ENCODE measurements at places on chromosomes 4 and X.

GRCh38 chr4:112853662-112854256 is 195.7 kb upstream of the ANK2 start:
- DNase-seq, result no peak

DNA sequence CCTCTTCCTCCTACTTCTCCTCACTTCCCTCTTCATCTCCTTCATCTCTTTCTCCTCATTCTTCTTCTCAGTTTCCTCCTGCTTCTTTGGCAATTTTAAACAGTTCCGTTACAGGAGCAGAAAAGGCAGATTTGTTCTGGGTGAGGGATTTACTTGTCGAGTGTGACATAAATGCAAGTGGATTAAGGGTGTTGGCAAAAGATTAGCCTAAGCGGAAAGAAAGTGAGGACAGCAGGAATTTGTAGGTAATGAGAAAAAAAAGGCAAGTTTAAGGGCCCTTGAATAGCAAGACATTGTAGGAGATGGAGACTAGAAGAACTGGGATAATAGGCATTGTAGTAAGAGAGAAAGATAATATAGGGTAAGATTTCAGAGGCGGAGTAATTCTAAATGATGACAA is 841.6 kb downstream of the RAPGEF2 start:
- no peak for DNase-seq

DNA sequence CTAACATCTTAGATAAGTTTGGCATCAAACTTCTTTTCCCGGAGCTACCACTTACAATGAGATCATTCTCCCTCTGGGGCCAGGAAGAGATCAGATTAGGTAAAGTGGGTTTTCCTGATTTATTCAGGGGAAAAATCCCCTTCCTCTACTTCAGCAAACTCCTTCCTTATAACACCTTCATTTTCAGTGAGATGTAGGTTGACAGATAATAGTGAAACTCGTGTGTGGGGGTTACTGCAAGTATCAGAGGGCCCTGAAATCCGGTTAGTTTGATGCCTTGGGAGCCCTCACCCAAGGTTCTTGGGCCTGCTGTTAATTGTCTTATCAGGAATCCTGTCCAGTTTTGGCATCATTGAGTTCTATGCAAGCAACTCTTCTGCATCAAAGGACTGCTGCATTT is 10.8 kb downstream of the FTHL17 start:
- DNase-seq, result no peak

DNA sequence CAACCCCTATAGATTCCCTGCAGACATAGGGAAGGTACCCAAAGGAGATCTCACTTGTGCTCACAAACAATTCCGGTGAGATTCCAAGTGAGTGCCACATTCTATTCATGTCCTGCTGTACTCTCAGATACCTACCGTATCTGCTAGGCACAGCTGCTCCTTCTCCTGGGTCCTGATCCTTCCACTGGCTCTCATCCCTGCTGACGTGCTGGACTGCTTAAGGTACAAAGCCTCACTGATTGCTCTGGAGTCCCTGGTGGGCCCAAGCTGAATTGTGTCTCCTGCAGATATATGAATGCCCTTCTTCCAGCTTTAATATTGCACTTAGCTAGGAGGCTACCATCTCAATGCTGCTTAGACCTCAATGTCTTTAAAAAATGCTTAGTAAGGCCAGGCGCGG is 2.4 kb downstream of the TCEAL1 start:
- no peak for DNase-seq

DNA sequence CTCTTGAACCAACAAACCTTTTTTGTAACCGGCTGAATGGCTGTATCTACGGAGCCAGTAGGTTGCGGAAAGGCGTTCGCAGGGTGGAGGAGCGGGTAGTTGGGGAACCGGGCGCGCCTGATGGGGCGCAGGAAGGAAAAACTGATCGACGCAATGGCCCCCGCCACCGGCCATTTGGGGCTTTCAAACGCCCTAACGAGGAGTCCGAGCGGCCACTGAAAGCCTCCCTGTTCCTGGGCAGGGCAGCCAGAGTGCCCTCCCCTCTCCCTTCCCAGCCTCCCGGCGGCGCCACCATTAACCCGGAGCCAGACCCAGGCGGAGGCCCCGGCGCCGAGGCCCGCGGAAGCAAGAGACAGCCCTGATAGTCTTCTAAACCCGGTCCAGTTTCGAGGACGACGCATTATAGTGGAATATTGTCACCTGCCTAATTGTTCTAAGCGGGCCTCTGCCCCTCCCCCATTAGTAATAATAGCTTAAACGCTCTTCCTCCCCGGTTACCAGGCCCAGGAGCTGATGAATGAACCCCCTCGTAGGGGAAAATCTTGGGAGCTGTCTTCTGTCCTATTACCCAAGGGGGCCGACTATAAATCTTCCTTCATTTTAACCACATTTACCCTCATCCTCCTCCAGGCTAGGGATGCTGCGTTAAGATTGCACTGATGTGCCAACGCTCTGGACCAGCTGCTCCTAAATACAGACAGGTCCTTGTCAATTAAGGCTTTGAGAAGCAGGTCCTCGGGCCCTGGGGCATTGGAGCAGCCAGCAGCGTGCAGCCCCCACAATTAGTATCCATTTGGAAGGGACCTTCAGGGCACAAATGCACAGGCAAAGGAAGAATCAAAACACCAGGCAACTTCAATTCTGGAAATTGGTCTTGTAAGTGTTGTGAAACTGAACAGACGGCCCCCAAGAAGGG is 61.6 kb upstream of the TMEM33 start:
- DNase-seq, result no peak

DNA sequence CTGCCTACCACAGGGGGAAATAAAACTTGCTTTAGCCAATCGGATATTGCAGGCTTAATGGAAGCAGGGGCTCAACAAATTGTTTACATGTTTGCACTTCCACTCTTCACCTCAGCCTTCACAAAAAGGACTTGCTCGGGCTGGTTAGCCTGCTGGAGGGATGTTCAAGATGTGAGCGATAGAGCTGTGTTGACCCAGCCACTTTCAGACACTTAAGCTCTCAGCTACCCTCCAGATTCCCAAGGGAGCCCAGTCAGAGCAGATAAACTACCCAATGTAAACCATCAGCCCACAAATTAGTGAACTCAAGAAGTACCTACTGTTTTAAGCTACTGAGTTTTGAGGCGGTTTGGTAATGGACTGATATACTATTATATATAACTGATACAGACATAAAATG is 508.4 kb upstream of the FTHL17 start:
- no peak for DNase-seq

GRCh38 chr4:5211282-5211839 is 160.1 kb downstream of the STK32B start:
- no peak for DNase-seq

- no peak for DNase-seq
These were observed 3.0 kb downstream of the SASH3 start for GRCh38 chrX:129782706-129783105.

- DNase-seq, result no peak
These were observed 117.9 kb downstream of the MID1IP1 start for GRCh38 chrX:38919202-38919601.

- no peak for DNase-seq
These were observed 176.3 kb upstream of the SLIT2 start for GRCh38 chr4:20075248-20075871.

Measured in posterior cingulate gyrus (tissue), 11 donors.